Activated CD4-positive, alpha-beta memory T cell treated with anti-CD3 and anti-CD28 coated beads, Interleukin-2, amount 10 ng/mL, durations not matched to agents 7 days and 5 days (primary cell): ENCODE measurements at places on chromosomes 1 and 21.

DNA sequence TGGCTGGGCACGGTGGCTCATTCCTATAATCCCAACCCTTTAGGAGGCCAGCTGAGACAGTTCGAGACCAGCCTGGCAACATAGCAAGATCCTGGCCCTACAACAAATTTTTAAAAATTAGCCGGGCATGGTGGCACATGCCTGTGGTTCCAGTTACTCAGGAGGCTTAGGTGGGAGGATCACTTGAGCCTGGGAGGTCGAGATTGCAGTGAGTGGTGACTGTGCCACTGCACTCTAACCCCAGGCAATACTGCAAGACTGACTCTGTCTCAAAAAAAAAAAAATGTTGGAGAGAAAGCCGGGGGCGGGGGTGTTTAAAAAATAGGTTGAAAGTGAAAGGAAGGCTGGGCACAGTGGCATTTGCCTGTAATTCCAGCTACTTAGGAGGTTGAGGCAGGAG, 16.5 kb downstream of the CLDN19 start:
- H3K4me1 ChIP-seq, result no peaks in the 10 kb centered on the region
- no peak overlapping the region for H3K27ac ChIP-seq
- DNase-seq, result no peak
- H3K27me3 ChIP-seq, result peaks cover 1% of the 10 kb centered on the region

GRCh38 chr1:234718496-234719453, 108.8 kb upstream of the IRF2BP2 start:
- H3K27ac ChIP-seq, result no peak overlapping the region
- H3K4me1 ChIP-seq, result peaks cover 25% of the 10 kb centered on the region
- H3K36me3 ChIP-seq, result no peaks in the 10 kb centered on the region

GRCh38 chr1:113981962-113982931, 3.0 kb downstream of the OLFML3 start:
- H3K36me3 ChIP-seq, result no peaks in the 10 kb centered on the region
- H3K27me3 ChIP-seq, result no peaks in the 10 kb centered on the region
- H3K4me1 ChIP-seq, result peaks cover 14% of the 10 kb centered on the region
- no peak overlapping the region for H3K4me3 ChIP-seq
- no peak overlapping the region for H3K27ac ChIP-seq

- no peaks in the 10 kb centered on the region for H3K36me3 ChIP-seq
- H3K4me3 ChIP-seq, result no peak overlapping the region
- H3K27me3 ChIP-seq, result peaks cover 9% of the 10 kb centered on the region
- DNase-seq, result no peak
- no peak overlapping the region for H3K27ac ChIP-seq
These were observed 97.9 kb downstream of the ERG start for GRCh38 chr21:38400195-38400919.

DNA sequence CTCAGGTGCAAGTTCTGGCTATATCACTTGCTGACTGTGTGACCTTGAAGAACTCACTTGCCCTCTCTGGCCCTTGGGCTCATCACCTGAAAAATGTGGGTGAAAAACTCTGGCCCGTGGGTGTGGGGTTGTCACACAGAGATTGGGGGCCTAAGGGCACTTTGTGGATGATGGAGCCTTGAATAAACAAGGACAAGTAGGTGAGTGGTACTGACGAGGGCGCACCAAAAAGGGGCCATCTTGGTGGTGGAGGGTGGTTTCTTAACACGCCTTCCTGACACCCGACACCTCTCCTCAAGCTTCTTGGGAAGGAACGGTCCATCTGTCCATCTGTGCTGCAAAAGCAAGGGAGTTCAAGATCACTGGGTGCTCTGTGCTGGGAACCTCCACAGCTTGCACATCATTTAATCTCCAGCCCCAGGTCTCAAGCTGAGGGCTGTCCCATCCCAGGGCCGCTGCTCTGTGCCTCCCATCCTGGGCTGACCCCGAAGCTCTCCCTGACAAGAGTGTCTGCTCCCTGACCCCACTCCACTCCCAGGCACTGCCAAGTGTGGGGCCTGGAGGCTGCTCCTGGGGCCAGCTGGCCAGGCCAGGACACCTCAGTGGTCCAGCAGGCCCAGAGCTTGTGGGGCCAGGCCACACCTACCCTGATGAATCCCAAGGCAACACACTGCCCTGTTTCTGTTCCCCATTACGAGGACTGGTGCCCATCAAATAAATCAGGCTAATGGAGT, 97.3 kb downstream of the GLIS1 start:
- H3K27ac ChIP-seq, result no peak overlapping the region
- H3K4me1 ChIP-seq, result no peaks in the 10 kb centered on the region
- DNase-seq, result no peak
